ENCODE measurements at places on chromosomes 3 and 15.

DNA sequence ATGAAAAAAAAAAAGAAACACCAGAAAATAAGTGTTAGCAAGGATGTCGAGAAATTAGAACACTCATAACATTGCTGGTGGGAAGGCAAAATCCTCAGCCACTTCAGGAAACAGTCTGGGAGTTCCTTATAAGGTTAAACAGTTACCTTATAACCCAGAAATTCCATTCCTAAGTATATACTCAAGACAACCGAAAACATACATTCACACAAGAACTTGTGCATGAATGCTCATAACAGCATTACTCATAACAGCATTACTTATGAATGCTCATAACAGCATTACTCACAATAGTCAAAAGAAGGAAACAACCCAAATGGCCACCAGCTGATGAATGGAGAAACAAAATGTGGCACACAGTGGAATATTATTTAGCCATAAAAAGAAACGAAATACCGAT lies 34.8 kb upstream of the DCP1A start:
- DNase-seq, result peak; percentile 38

- DNase-seq, result no peak
Measured at GRCh38 chr3:177481329-177481728, 284.0 kb upstream of the TBL1XR1 start.

DNA sequence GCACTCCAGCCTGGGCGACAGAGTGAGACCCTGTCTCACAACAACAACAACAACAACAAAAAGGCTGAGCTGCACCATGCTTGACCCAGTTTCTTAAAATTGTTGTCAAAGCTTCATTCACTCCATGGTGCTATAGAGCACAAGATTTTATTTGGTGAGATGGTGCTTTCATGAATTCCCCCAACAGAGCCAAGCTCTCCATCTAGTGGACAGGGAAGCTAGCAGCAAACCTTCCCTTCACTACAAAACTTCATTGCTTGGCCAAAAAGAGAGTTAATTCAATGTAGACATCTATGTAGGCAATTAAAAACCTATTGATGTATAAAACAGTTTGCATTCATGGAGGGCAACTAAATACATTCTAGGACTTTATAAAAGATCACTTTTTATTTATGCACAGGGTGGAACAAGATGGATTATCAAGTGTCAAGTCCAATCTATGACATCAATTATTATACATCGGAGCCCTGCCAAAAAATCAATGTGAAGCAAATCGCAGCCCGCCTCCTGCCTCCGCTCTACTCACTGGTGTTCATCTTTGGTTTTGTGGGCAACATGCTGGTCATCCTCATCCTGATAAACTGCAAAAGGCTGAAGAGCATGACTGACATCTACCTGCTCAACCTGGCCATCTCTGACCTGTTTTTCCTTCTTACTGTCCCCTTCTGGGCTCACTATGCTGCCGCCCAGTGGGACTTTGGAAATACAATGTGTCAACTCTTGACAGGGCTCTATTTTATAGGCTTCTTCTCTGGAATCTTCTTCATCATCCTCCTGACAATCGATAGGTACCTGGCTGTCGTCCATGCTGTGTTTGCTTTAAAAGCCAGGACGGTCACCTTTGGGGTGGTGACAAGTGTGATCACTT lies 2.0 kb downstream of the CCR5 start:
- peak; percentile 28 for DNase-seq

- peak; percentile 38 for DNase-seq
Measured at GRCh38 chr15:60351066-60351465, 46.7 kb downstream of the ANXA2 start.

- peak; percentile 39 for DNase-seq
Measured at GRCh38 chr3:125141596-125142419, 70.7 kb downstream of the SLC12A8 start.

- no peak for DNase-seq
Measured at GRCh38 chr15:89805241-89806209, 9.1 kb downstream of the ANPEP start.

DNA sequence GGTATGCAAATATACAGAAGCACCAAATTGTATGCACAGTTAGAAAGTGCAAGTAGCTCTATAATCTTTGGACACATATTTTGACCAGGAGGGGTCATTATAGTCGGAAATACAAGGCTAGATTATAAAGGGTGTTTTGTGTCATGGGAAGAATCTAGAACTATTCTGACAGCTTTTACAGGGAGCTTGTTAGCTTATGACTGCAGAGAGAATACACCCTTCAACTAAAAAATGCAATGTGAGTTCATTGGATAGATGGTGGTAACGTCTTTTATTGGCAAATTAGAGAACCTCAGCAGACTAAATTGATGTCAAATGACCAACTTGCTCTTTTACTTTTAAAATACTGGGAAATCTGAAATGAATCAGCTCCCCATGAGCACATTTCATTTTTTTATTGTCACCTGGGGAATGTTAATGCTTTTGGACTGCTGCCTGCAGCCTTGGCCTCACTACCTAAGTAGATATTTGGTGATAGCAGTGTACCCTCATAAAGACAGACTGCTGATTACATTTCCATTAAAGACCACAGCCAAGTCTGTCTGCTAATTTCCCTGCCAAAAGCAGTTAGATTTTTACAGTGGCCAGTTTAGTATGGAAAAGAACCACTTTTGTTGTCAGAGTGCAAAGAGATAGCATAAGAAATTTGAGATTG lies 515.9 kb upstream of the DPPA4 start:
- no peak for DNase-seq

GRCh38 chr3:65685621-65686235 lies 353.0 kb downstream of the MAGI1 start:
- peak; percentile 55 for DNase-seq

DNA sequence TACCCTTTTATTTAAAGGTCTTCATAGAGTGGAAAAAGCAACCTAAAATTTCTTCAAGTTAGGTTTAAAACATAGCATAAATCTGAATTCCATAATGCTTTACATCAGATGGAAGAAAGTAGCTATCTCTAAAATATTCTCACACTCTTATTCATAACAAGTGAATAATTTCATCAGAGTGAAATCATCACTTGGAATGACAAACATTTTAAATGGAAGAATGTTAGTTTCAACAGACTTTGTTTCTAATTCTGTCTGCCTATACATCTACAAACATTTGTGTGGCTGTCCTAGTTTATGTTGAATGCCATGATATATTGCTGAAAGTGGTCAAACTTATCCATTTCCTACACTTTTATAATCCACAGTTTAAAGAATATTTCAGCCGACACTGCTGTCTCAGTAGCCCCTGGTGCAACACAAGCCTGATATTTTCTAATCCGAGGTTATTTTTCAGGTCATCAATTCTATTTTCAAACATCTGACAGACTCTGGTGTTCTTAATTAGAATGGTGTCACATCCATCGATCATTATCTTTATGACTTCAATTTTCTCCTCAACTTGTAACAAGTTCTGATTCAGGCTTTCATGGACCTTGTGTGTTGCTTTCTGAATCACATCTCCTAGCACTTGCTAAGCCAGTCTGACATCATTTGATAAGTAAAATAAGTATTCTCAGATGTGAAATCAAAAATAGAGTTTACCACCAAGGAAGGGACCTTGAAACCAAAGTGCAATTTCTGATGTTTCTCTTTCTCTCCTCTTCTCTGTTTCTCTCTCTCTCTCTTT lies 17.1 kb upstream of the CNTN3 start:
- DNase-seq, result peak; percentile 51

GRCh38 chr3:140898340-140899180 lies 43.1 kb upstream of the SLC25A36 start:
- peak; percentile 83 for DNase-seq

DNA sequence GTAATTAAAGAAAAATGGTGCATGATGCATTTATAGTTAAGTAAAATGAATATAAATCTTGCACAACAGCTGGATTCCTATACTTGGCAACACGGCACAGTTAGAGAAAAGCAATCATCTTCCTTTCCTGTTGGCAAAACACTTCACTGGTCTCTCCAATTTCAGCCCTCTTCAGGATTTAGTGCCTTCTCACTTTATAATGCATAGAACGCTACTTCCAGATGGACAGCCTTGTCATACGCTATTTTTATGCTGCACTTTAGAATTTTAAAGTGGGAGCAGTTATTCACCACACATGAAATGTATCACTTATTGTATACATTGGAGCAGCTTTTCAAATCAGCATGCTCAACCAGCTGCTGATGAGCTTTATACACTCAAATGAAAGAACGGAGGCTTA lies 194.4 kb upstream of the GBE1 start:
- DNase-seq, result no peak

GRCh38 chr15:100781061-100781960 lies 98.3 kb upstream of the ALDH1A3 start:
- peak; percentile 17 for DNase-seq

- DNase-seq, result peak; percentile 91
Measured at GRCh38 chr3:73419179-73419803, 205.4 kb downstream of the PDZRN3 start.

DNA sequence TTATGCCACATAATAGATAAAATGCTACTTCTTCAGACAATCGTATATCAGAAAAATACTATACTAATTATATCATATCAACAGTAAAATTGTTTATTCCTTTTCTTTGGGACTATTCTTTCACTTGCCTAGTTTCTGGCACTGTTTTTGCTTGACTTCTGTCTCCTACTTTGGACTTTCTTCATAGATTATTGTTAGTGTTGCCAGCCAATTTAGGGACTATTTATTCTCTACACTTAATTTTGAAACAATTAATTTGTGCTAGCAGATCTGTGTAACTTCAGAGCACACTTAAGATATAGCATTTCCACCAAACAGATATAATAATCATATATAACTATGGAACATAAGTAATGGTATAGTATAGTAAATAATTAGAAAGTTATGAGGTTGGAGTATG lies 305.6 kb downstream of the CADM2 start:
- DNase-seq, result no peak

DNA sequence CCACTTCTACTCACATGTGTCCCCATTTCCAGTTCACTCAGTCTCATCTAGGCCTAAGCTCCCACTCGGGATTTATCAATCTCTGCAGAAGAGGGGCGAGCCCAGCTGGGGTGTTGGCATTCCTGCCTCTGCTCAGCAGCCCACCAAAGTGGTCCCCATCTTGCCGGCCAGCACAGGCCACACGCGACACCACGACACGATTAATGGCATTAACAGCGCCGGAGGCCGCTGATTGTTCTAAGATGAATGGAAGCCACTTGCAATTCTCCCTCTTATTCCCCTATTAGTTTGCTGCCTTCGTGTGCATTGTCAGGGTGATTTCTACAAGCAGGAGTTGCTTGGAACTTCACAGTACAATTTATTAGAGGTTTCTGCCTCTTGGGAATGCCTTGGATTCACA lies 477.3 kb downstream of the SHQ1 start:
- DNase-seq, result no peak

- no peak for DNase-seq
Measured at GRCh38 chr3:126337980-126338651, 19.1 kb downstream of the KLF15 start.

GRCh38 chr3:186589121-186589520 lies 18.6 kb downstream of the DNAJB11 start:
- DNase-seq, result no peak

DNA sequence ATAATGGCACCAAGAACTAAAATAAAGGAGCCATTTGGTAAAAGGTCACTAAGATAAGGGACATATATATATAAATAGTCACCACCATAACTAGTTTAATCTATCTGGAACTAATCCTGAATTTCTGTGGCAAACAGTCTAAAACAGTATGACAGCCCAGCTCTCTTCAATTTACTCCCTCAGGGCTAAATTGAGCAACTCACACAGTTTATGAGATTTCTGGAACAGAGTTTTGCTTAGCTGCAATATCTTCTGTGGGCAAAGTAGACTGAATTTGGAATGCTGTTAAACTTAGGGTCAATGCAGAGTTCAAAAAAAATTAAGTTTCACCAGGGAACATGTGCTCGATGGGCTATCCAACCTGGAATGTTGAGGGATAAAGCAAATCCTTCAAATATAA lies 70.1 kb upstream of the VEPH1 start:
- DNase-seq, result peak; percentile 89

GRCh38 chr15:33045066-33045810 lies 149.3 kb downstream of the FMN1 start:
- no peak for DNase-seq

GRCh38 chr3:190617185-190617584 lies 103.3 kb downstream of the IL1RAP start:
- DNase-seq, result no peak

- peak; percentile 48 for DNase-seq
Measured at GRCh38 chr3:178672275-178672674, 136.0 kb downstream of the KCNMB2 start.

DNA sequence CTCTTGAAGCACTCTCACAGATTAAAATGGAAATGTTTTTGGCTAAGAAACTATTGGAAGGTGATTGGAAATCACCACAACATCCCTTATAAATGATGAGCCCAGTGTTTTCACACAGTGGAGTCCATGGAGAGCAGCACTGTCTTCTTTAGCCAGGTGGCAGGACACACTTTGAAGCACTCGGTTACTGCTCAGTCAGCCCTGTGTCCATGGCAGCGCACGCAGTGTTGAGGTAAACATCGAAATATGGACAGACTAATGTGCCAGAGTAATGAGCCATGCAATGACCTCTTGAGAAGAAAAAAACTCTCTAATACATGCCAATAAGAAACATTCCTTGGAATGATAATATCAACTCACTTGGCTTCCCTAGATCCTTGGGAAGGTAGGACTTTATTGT lies 66.6 kb downstream of the TGFBR2 start:
- no peak for DNase-seq

DNA sequence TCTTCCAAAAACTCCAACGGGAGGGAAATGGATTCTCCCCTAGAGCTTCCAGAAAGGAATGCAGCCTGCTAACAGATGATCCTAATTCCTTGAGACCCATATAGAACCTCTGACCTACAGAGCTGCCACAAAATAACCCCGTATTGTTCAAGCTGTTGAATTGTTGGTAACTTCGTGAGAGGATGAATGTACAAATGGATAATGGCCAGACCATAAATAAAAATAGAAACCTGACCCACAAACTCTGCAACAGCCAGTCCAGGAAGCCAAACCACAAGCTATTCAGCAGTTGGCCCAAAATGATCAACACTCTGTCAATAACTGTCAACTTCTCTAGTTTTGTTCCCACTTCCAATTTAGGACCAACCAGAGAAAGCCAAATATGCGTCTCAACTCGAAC lies 414.0 kb upstream of the ZNF717 start:
- DNase-seq, result no peak

GRCh38 chr3:140568842-140569520 lies 108.9 kb upstream of the TRIM42 start:
- DNase-seq, result no peak

- DNase-seq, result no peak
Measured at GRCh38 chr3:186352369-186352768, 9.7 kb downstream of the DGKG start.

DNA sequence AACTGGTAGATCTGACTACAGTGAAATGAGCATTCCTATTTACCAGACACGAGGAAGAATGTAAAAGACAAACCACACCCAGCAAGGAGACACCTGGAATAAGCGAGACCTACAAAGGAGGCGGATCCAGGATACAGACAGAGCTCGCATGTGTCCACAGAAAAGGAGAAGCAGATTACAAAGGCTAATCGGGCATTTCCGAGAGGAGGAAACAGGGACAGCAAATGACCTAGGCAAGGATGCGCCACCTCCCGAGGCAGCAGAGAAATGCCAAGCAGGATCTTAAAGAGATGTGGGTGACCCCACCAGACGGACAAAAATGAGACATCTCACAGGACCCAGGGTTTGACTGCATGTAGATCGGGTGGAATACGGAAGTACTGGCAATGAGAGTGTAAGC lies 63.2 kb upstream of the IQSEC1 start:
- no peak for DNase-seq

GRCh38 chr3:184588776-184589175 lies 27.2 kb downstream of the EPHB3 start:
- DNase-seq, result no peak

- DNase-seq, result no peak
Measured at GRCh38 chr15:25687689-25688088, 175.4 kb downstream of the ATP10A start.
